ENCODE measurements at places on chromosomes 5 and 9.

DNA sequence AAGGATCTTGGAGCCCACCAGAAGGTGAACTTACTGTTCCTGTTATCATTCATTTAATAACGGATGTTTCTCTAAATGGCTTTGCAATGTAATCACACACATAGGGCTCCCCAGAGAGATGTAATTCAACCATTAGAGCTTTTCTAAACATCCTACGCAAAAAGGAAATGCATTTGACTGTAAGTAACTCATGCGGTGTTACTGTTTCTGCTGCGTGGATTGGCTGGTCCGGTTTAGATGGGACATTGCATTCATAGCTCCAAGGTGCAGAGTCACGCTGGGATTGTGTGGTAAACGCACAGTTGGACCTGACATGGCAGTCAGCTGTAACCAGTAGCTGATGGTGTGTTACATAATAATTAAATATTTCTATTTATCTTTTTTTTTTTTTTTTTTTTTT, 185.5 kb upstream of the OTULINL start:
- DNase-seq, result no peak

GRCh38 chr5:145637396-145637795, 197.7 kb downstream of the PRELID2 start:
- no peak for DNase-seq

DNA sequence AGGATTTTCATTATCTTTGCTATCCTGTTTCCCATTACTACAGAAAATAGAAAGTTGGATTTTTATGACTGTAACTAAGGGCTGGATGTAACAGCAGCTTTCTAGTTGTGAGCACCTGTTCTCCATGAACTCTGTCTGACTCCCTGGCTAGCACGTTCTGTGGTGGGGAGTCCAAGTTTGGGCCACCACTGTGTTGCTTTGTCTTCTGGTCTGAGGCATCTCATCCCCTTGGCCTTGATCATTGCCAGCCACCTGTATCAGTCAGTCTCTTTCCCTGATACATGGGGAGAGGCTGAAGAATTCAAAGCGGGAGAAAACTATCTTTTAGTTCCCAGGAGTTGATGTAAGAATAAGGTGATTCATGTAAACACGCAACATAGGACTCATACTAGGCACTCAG, 33.4 kb downstream of the WDR70 start:
- DNase-seq, result peak; percentile 14

- no peak for DNase-seq
Measured at GRCh38 chr9:133917375-133917774, 74.7 kb downstream of the VAV2 start.

- no peak for DNase-seq
Measured at GRCh38 chr9:27561685-27562084, 11.6 kb downstream of the C9orf72 start.

- no peak for DNase-seq
Measured at GRCh38 chr5:100119903-100120302, 415.3 kb upstream of the FAM174A start.

DNA sequence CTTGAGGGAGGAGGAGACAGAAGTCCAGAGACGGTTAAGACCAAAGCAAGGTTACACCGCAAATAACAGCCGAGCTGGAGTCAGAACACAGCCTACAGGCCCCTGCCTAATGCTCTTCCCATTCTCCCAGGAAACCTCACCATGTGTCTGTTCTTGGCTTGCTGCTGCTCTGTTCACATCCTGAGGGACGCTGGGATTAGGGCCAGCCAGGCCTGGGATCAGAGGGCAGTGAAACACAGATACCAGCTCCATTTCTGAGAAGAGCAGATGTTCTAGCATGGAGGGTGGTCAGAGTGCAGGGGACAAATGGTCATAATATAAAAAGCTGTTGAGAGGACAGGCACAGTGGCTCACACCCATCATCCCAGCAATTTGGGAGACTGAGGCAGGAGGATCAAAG, 124.8 kb upstream of the LARP1 start:
- DNase-seq, result no peak

DNA sequence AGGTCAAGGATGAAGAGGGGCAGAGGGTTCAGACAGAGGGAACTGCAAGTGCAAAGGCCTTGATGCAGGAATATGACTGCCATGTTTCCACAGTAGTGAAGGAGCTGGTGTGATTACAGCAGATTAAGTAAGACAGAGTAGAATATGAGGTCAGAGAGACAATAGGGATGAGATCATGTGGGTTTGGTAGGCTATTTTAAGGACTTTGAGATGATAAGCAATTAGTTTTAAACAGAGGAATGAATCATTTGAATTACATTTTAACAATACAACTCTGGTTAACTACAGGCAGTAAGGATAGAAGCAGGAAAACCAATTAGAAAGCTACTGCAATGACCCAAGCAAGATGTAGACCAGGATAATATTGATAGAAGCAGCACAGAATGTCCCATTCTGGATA, 7.7 kb downstream of the CENPK start:
- DNase-seq, result no peak

DNA sequence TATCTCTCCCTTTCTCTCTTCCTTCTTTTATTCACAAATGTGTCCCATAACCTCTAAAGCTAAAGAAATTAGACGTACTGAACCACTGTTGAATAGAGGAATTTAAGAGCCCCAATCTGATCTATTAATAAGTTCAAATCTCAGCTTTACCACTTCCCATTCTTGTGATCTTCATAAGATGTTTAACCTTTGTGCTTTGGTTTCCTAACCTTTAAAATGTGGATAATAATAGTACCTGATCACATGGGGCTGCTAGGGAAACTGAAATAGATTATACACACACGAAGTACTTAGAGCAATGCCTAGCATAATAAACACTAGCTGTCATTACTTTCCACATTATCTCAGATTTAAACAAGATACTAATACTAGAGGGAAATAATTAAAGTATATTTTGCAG, 324.3 kb upstream of the SEMA6A start:
- DNase-seq, result no peak

GRCh38 chr9:1400983-1401382, 350.8 kb downstream of the DMRT2 start:
- no peak for DNase-seq

DNA sequence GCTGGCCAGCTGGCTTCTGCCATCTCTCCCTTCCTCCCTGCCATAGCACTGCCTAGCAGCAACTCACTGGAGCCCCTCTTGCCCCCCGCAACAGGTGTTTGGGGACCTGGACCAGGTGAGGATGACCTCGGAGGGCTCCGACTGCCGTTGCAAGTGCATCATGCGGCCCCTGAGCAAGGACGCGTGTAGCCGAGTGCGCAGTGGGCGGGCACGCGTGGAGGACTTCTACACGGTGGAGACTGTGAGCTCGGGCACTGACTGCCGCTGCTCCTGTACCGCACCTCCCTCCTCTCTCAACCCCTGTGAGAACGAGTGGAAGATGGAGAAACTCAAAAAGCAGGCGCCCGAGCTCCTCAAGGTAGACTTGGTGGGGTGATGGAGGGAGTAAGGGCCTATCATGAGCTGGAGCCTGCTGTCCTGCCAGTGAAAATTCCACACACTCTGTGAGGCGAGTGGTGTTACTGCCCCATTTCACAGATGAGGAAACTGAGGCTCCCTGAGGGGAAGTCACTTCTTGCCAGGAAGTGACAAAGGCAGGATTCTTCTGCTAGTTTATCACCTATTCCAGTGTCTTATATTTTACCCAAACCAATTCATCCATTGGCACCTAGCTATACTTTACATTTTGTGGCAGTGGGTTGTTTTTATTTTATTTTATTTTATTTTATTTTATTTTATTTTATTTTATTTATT, 10.1 kb downstream of the OLFML2A start:
- peak; percentile 17 for DNase-seq

GRCh38 chr5:138054847-138055558, 22.1 kb upstream of the FAM13B start:
- DNase-seq, result no peak

DNA sequence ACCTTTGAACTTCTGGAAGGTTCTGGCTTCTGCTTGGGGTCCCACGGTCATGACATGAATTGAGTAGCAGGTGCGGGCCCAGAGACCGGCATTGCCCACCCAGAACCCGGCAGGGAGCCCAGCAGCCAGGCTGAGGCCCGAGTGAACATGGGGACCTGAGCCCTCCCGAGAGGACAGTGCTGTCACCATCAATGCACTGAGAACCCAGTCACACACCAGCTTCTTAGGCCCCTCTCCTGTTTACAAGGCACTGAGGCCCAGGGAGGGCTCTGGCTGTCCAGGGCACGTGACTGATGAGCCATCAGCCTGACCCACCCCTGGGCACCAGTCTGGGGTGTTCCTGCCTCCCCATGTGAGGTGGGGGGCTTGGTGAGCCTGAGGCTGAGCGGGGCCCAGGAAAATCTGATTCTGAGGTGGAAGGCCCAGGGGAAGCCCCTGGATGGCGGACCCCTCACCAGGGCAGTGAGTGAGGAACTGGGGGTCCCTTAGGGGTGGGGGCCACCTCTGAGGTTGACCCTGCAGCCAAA, 60.3 kb upstream of the RNU6ATAC start:
- DNase-seq, result no peak

GRCh38 chr9:34651876-34652601, at the start of gene IL11RA:
Gene IL11RA (plus strand): TSS chr9:34652185. CDS start chr9:34655218, 3,033 bp downstream.
- no peak for DNase-seq

- DNase-seq, result no peak
Measured at GRCh38 chr5:176603091-176603490, 6.9 kb downstream of the GPRIN1 start.

DNA sequence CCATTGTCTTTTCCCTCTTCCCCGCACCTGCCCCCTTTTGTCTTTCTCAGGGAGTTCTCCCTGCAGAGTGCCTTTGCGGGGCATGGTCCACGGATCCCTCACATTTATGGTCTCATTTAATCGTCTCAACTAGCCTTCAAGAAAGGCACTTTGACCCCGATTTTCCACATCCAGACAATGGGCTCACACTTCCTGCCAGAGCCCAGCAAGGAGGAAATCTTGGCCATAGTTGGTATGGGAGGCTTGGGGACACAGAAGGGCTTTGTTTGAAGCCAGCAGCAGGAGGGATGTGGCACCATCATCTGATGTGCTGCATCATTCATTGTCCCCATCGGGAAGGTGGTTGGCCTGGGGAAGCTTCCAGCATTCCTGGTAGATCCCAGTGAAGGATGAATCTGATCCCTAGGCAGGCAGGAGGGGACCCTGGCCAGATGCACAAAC, 24.9 kb downstream of the GSN start:
- no peak for DNase-seq

DNA sequence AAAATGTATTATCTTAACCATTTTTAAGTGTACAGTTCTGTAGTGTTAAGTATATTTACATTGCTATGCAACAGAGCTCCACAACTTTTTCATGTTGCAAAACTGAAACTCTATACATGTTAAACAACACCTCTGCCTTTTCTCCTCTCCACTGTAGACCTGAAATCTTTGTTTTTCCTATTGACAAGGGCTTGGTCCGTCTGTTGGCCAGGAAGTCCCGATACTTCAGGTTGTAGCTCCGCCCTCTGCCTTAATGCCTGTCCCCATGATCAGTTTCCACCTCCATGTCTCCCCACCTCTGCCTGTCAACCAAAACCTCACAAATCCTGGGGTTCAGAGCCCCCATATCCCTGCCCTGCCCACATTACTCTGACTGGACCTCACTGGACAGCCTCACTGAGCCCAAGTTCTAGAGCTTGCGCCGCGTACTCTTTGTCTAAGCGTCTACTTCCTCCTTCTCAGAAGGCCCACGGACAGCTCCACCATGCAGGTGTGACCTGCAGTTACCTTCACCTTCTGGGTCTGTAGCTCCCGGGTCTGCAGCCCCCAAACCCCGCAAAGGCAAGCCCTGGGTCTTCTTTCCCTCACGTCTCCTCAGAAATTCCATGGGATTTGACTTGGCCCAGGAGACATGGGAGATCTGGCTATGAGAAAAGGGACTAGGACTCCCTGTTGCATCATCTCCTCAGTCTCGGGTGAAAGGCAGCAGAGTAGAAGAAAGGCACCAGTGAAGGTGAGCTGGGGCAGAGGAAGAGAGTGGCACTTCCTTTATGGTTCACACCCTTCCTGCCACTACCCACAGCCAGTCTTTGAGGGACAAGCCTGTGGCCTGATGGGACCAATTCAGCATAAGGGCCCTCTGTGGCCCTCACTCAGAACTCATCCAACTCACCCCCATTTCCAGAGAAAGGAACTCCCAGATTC, 8.0 kb downstream of the GLIPR2 start:
- no peak for DNase-seq

- DNase-seq, result no peak
Measured at GRCh38 chr5:175129121-175129520, 314.9 kb downstream of the DRD1 start.

- DNase-seq, result no peak
Measured at GRCh38 chr9:92846662-92847145, 31.1 kb downstream of the ZNF484 start.

DNA sequence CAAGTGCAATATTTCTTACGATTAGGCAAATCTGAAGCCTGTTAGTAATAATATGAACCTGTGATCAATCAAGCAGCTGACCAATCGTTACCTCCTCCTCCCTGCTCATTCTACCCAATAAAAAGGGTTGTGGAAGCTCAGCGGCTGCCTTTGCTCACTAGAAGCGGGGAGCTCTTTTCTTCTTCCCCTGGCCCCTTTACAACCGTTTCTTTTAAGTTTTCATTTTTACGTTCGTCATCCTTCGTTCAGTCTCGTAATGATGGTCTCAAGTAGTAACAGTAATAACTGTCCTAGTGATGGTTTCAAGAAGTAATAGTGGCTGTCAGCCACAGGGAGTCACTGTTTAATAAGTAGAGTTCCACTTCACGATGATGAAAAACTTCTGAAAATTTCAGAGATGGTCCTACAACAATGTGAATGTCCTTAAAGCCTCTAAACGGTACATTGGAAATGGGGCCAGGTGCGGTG, 6.2 kb downstream of the UGT3A2 start:
- DNase-seq, result no peak

DNA sequence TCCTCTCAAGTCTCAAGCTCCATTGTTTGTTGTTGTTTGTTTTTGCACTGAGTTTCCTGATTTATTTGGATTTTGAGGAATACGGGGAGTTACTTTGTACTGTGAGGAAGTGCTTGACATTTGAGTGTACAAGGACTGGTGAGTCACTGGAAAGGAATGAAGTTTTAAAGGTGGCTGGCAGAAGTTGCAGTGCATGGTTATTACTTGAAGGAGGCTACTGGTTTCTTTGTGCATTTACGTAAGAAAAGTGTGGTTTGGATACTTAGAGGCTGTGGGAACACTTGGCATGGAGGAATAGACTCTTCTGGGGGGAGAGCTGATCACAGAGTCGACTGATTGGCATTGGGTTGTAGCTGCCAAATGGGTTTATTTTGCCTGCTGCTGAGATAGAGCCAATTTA, 919.0 kb downstream of the TAF11L14 start:
- no peak for DNase-seq

DNA sequence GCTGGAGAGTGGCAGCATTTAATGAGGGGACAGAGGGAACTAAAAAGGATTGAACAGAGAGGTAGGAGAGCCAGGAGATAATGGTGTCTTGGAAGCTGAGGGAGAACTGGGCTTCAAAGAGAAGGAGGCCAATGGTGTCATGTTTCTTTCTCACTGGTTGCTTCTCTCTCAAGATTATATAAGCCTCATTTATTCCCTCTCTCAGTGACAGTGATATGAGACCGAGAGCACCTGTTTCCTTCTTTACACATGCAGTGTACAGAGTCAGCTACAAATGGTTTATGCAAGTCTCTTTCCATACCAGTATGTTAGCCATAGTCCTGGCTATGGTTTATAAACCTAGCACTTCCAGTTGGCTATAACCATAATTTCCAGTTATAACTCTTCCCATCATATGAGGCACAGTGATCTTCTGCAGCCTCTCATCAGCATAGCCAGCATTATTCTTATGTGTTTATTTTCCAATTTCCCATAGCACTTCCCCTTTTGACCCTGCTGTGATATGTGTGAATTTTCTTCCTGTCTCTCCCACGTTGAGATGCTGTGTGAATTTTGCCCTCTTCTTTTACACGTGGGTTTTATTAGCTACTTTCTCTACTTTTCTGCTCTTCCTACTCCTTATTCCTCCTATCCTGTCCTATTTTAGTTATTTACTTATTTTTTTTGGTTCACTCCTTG, 71.2 kb downstream of the UNC13B start:
- no peak for DNase-seq

Data from D341Med (cell line).